ENCODE measurements at places on chromosomes 7 and 10. TPM values are rescaled to one million over a fixed set of nuclear protein-coding genes. Genes with fewer than 3 reads are reported as not detected.

Gene PDCD4
- 108 TPM for total RNA-seq

Gene MYH16
- not detected for total RNA-seq

Gene MAGI2
- 19.6 TPM for total RNA-seq

Gene CRPPA
- 0.83 TPM for total RNA-seq

Gene CSTF2T
- 32.0 TPM for total RNA-seq

Gene SEMA3D
- 9.2 TPM for total RNA-seq

Gene SYNPO2L
- not detected for total RNA-seq

Gene ASB10
- total RNA-seq, result not detected

Gene PRF1
- total RNA-seq, result 0.17 TPM

Gene CRYGN
- total RNA-seq, result 0.11 TPM

- peak; percentile 52 for DNase-seq
These were observed 6.0 kb upstream of the TMED4 start for GRCh38 chr7:44587843-44588711.

DNA sequence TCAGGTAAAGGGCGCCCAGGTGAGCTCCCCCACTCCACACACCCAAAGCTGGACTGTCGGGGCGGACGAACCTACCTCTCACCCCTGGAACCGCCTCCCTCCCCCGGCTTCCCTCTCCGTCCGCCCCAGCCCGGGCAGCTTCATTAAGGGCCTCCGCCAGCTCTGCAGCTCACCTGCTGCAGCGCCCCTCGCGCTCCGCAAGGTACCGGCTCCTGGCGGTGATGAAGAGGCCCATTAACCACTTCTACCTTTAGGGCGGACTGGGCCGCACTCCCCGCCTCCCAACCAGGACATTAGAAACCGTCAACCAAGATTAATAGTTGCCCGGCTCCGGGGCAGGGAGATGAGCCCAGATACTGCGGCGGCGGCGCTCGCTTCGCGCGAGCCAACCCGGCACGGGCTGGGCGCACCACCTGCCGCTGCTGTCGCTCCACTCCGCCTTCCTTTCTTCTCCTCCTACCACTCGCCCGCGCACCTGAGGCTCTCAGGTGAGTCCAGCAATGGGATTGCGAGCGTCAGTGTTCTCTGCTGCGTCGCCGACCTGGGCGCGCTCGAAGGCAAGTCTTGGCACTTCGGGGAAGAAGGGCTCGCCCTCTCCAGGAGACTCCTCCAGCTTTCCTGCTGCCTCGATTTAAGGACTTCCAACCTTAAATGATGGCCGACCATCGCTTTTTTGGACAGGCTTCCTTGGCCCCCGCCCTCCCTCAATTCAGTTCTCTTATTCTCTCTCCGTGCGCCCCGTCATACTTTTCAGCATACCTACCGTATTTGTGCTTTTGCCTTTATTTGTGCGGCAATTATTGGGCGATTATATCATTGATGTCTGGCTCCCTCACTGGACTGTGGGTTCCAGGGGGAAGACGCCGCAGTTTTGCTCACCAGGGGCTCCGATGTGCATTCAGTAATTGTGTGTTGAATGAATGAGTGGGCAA, 13.6 kb upstream of the KAZALD1 start:
- no peak for DNase-seq

GRCh38 chr7:34281260-34281659, 375.9 kb downstream of the BMPER start:
- DNase-seq, result no peak

GRCh38 chr7:135236727-135237126, 3.1 kb downstream of the STRA8 start:
- no peak for DNase-seq

DNA sequence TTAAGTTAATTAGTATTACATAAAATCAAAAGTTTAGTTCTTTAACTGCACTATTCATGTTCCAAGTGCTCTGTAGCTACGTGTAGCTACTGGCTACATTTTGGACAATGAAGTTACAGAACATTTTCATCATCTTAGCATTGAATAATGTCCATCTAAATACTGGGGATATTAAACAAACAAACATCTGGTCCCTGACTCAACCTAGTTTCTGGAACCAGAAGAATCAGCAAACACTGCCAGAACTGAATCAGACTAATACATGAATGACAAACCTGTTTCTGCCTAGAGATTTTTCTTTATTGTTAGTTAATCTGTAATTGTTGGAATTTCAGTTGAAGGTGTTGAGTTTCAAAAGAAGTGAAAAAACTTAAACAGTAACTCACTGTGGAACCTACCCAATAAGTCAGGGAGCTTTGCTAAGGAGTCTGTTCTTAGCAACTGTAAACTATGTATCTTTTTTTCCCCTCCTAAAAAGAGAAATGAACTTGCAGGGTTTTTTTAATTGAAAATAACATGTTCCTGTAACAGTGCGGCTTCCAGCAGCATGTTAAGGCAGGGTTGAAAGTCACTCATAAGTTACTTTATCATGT, 58.3 kb downstream of the CDK13 start:
- no peak for DNase-seq

DNA sequence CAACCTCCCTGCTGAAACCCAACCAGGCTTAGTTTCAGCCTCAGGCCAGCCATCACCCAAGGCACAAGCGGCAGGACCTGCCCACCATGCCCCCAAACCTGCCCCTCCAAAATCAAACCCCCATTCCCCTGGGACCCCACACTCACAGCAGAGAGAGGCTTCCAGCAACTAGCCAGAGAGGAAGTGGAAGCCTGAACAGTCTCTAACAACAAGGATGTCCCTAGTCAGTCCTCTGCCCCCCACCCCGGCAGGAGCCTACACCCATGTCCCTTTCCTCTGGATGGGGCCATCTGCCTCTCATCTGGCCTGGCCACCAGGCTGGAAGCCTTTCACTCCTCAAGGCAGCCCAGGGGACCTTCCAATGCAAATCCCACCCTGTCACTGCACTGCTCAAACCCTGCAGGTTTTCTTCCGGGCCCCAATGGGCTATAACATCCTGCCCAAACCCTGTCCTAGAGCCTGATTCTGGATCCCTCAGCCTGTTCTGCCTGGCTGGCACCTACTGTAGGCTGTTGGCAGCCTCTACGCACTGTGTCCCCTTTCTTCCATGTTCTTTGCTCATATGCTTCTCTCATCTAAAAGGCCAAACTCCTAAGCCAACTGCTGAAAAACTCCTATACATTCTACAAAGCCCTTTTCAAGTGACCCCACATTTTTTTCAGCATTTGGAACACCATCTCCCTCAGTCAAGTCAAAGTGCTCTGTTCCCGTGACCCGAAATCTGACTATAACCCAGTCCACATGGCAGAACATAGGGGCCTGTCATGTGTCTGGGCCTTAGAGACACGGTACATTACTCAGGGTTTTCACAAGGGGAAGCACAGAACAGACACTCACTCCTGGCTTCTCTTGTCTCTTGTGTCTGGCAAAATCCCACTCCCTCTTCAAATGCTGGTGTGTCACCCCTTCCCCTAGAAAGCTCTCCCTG, 253.3 kb downstream of the TNS3 start:
- DNase-seq, result no peak

DNA sequence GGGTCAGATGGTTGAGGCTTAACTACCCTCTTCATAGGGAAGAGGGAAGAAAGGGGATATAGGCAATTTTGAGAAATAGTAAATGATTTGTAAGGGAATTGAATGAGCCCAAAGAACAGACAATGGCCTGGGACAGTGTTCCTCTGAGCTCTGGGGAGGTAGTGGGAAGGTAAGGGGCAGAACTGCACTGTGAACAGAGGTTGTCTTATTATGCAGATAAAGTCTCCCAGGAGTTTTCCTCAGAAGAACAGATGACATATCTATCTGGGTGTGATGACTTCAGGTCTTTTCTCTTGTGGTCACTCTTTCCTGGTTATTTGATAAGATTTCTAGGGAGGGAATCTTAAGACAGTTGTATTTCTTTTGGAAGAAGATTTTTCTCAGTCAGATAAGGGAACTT, 296.1 kb downstream of the ZEB1 start:
- DNase-seq, result no peak

DNA sequence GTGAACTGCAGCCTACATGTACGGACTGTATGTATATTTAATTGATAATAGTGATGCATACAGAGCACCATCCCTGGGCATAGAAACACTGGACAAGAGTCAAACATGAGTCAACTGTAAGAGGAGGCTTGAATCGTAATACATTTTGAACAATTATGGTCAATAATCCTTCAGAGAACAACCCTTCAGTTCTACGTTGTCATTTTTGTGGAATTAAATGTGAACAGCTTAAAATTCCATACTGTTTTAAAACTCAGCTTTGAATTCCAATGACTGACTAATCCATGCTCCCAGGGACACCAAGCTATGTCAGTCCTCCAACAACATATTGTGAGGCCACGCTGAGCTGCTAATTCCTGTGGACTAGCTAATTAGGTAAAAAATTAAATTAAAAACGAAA, 41.5 kb upstream of the KMT2E start:
- no peak for DNase-seq

- no peak for DNase-seq
These were observed 14.4 kb downstream of the ALKBH4 start for GRCh38 chr7:102450242-102450641.

DNA sequence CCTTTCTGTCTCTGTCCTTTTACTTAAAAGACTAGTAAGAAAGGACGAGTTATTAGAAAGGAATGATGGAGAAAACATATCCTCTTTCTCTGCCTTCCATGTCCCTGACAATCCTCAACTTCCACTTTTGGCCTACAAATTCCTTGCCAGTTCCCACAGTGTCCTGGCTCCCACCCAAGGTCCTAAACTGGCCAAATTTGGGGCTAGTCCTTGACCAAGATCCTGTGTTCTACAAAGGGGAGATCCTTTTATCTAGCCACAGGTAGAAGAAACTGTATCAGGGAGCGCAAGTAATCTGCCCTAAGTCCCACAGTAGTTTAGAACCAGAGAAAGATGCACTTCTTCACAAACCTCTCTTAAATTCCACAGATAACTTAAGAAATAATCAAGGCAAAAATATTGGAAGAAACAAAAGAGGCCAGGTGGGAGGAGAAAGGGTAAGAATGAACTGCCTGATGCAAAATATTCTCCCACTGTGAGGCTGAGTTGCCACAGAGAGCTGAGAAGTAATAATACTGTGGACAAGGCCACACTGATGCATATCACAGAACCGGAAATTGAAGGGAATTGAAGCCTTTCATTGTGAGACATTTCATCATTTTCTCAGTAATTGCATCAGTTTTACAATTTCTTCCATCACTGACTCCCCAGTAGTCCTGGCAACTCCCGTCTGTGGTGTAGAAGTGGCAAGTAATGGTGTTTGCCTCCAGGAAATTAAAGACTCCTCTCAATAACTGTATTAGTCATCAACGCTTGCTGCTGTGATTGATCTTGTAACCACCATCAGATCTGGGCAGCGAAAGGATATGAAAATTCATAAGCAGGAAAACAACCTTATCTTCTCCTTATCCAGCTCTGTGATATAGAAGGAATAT, 47.2 kb downstream of the DNAJC12 start:
- DNase-seq, result no peak

- no peak for DNase-seq
These were observed 11.6 kb downstream of the RPS24 start for GRCh38 chr10:78045237-78045636.

- peak; percentile 86 for DNase-seq
These were observed 45.9 kb upstream of the EMX2 start for GRCh38 chr10:117496616-117497028.

DNA sequence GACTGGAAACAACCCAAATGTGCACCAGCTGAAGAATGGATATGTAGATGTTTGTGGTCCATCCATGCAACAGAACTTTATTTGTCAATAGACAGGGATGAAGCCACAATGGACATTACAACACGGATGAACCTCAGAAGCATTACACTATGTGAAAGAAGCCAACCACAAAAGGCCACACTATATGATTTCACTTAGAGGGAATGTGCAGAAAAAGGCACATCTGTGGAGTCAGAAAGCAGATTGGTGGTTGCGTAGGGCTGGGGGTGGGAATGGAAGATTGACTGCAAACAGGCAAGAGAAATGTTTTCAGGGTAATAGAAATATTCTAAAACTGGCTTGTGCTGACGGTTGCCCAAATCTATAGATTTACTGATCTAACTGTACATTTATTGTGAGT, 34.3 kb upstream of the WASHC2A start:
- DNase-seq, result no peak

- DNase-seq, result no peak
These were observed 494.3 kb downstream of the PTPRN2 start for GRCh38 chr7:158093156-158093796.

- no peak for DNase-seq
These were observed 78.1 kb upstream of the PRR15 start for GRCh38 chr7:29485339-29486190.

DNA sequence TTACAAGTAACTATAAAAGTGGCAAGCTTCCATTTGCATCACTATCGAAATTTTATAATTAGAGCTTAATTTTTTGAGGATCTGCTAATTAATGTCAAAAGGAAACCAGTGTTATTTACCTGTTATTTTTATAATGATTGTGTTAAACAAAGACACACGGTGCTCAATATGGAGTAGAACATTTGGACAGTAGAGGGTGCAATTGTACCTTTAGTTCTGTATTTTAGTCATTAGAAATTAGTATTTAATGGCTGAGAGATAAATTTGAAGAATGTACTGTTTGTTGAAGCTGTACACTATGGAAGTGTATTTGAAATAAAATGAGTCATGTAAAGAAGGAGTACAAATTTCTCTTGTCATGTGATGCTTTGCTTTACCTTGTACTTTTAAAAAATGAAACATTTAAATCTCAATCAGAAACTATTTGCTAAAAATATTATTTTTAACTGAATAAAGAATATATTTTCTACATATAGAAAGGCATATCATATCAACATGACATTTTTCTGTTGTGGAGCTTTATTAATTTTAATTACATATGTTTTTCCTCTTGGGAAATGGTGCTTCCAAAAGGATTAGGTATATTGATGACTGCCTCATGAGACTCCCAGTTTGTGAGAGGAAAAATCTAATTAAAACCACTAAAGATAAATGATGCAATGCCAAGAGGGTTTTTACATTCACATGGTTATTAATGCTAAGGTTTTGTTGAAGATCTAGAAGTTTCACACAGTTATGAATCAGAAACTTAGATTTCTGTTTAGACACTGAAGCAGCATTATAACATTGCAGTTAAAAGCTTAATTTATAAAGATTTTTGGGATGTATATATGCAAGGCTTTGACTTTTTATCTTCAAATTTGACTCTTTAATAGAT, 10.4 kb upstream of the PRKG1 start:
- no peak for DNase-seq

DNA sequence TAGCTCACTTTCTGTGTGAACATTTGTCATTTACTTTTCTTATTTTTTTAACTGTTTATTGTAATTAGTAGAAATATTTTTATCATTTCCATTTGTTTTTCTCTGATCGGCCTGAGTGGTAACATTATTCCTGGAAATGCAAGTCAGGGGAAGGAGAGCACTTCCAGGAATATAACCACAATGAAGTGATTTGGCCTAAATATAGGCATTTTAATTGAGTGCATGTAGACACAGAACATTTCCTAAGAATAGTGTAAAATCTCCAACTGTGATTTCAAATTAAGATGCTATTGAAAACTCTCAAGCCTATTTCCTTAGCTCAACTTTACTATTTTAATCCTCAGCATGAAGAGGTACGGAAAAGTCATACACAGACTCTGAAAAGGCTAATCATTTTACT, 86.5 kb upstream of the SKAP2 start:
- no peak for DNase-seq

- DNase-seq, result no peak
These were observed 98.2 kb downstream of the TNS3 start for GRCh38 chr7:47483604-47484273.
